ENCODE measurements at places on chromosomes 3 and 15.

DNA sequence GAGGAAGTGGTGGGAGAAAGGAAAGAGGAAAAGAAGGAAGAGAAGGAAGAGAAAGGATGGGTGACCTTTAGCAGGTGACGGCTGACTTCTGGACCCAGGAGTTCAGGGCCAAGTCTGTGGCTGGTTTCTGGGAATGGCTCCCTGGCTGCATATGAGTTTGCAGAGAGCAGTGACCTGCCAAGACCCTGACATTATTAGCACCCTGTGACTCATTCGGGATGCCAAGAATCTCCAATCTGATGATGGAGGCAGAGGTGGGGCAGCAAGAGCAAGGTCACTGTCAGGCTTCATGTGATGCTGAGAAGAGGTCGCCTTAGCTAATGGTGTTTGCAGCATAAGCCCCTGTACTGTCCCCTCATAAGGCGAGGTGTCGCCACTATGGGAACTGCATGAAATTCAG lies 42.6 kb downstream of the MYZAP start:
- no peak for DNase-seq

DNA sequence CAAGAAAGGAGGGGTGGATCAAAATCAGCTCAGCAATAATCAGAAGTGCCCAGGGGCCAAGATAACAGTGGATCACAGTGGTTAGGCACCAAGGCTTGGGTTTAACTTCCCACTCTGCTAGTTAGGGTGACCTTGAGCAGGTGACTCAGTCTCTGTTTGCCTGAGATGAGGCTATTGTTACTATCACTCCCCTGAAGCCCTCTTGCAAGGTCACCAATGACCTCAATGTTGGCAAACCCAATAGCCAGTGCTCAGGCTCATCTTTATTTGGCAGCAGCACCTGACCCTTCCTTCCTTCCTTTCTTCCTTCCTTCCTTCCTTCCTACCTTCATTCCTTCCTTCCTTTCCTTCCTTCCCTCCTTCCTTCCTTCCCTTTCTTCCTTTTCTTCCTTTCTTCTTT lies 102.4 kb upstream of the HACD2 start:
- DNase-seq: no peak

GRCh38 chr15:43878446-43878845 lies 51.6 kb downstream of the WDR76 start:
- DNase-seq: no peak

DNA sequence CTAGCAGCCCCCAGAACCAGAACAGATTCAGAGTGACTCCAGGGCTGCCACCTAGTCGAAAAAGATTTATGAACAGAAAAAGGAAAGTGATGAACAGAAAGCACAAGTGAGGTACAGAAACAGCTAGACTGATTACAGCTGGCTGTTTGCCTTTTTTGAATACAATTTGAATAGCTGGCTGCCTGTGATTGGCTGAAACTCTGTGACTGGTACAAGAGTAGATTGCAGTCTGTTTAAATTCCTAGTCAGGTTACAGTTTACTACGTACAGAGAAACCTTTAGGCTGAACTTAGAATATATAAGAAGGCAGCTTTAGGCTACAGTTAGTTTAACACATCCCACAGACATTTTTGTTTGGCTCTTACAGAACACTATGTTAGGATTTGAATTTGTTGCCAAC lies 10.0 kb downstream of the CCDC13 start:
- DNase-seq: no peak

- no peak for DNase-seq
Measured at GRCh38 chr3:29850641-29851040, 569.8 kb downstream of the RBMS3 start.

All from islet precursor cell (in vitro differentiated cells).